ENCODE measurements at places on chromosomes 11 and 22.

DNA sequence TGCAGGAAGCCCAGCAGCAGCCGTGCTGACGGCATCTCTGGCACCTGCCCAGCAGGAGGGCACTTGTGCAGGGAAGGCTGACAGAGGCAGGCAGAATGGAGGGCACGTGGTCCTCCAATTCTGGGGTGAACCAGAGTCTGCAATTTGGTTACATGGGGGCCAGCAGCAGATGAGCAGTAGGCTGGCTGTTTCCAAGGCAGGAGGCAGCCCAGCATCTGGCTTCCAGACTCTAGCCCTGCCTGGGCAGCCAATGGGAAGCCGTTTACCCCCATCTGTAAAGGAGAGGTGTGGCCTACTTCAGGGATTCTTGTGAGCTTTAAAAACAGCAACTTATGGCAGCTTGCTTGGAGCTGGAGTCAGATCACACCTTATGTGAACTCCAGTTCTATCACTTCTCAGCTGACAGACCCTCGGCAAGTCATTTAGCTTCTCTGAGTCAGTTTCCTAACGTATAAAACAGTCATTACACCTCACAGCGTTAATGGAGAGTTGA is 27.9 kb upstream of the RASL10A start:
- no peak for DNase-seq

DNA sequence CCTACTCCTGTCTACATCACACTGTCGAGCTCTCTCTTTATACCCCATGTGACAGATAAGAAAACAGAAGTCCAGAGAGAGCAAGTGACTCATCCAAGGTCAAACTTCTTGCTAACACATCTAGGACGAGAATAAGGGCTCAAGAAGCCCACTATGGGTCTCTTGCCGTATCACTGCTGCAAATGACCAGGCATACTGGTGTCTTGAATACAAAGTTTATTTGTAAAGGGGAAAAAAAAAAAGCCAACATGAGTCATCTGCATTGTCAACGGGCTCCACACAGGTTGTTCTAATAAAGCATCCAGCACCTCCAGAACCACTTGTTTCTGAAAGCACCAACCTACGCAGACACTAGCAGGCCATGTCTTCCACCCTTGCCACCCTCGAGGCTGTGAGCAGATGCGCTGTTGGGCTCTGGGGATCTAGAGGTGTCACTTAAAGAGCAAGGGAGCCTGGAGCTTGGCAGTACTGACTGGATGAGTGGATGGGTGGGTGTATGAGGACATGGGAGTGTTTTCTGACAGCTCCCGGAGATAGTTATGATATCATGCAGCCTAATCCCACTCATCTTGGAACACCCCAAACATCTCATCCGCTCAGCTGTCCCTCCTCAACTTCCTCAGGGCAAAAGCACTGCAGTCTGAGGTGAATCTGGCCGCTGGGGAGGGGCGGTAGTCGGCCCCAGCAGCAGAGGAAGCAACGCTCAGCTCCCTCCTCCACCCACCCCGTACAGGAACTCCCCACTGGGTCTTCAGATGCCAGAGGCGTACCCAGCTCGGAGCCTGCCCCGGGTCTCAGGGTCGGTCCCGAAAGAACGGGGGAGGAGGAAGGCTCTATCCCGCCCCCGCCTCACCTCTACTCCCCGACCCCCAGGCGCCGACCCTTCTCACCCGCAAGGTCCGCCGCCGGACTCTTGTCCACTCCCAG is 1.0 kb downstream of the SMCO4 start:
- no peak for DNase-seq

- DNase-seq = no peak
Measured at GRCh38 chr11:100094121-100094865, 592.8 kb upstream of the ARHGAP42 start.

DNA sequence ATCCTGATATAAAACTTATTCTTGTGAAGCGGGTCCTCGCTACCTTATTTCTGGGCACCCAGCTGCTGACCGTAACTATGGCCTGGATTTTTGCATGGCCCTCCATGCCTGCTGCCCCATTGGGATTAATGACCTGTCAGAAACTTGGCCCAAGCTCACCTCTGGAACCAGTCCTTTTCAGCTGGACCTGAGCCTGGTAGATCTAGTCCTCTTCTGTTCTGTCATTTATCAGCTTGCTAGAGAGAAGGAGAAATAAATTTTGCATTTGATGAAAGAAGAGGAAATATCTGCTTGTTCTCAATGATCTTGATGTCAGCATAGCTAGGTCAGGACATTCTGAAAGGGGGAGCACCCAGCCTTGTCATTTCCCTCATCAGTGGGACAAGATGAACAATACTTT is 387.8 kb upstream of the LARGE1 start:
- DNase-seq = no peak

DNA sequence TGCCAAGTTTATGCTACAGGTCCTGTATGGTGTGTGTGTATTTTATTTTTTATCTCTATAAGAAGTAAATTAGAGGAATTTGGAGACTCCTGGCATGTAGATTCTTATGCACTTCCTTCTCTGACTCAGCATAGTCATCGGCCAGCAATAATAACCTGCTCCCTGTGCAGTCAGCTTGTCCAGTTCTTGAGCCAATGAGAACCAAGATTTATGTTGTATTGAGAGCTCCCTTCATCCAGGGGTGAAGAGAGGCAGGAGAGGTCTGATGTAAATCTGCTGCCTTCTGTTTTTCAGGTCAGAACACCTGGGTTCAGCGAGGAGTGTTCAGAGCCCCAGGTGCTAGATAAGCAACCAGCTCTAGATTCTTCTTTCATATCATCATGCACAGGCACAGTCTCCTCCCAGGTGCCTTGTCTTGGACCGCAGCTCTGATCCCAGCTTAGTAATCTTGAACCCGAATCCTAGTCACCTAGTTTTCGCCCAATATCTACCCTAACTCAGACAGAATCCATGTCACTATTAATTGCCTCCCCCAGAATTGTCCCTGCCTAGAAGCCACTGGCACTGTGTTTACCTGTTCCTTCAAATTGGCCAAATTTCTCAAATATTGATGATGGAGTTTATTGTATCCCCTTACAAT is 328.2 kb upstream of the NCAM1 start:
- DNase-seq = no peak

DNA sequence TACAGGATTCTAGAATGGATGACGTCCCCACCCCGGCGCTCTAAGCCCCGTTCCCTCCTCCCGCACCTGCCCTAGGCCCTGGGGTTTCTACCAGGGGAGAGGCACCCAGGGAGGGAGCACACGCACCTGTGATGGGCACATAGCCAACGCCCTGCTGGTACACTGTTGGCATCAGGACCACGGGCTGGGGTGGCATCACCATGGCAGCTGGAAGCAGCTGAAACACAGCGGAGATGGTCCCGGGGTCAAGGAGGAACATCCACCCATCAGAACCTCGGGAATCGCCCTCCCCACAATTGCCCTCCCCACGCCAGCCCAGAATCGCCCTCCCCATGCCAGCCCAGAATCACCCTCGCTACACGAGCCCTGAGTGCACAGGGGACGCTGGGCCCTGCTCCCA is 23.6 kb downstream of the TOLLIP start:
- no peak for DNase-seq

GRCh38 chr11:126347751-126348668 is 7.5 kb upstream of the ST3GAL4 start:
- no peak for DNase-seq

DNA sequence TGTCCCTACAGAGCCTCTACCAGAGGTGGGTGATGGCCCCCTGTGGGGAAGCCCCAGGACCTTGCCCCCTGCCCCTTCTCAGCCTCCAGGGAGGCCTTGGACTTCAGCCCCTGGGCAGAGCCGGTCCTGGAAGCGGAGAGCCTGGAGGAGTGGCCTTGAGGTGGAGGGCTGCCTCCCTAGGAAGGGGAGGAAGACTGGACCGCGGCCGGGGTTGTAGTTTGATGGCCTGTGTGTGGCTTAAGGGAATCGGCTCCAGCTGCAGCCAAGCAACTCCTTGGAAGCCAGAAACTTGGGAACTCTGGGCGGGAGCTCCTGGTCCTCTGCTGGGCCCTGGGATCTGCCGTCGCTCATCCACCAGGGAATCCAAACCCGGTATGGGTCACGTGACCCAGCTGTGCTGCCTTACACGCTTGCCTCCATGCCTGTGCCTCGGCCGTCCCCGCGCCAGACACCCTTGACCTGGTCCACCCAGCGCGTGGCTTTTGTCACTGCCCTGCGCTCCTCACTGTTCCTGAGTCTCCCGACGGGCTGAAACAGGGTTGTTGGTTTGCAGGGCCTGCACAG is 23.5 kb upstream of the ARHGAP8 start:
- no peak for DNase-seq

GRCh38 chr22:38203855-38204514 is 2.2 kb downstream of the MAFF start:
- DNase-seq = no peak

- no peak for DNase-seq
Measured at GRCh38 chr11:44652901-44653644, 73.7 kb upstream of the TSPAN18 start.

- no peak for DNase-seq
Measured at GRCh38 chr11:18105086-18105801, 638 bp downstream of the SAAL1 start.

GRCh38 chr22:49601614-49602321 is 225.9 kb downstream of the BRD1 start:
- no peak for DNase-seq

- DNase-seq = no peak
Measured at GRCh38 chr22:41274856-41275255, 11.1 kb downstream of the RANGAP1 start.

DNA sequence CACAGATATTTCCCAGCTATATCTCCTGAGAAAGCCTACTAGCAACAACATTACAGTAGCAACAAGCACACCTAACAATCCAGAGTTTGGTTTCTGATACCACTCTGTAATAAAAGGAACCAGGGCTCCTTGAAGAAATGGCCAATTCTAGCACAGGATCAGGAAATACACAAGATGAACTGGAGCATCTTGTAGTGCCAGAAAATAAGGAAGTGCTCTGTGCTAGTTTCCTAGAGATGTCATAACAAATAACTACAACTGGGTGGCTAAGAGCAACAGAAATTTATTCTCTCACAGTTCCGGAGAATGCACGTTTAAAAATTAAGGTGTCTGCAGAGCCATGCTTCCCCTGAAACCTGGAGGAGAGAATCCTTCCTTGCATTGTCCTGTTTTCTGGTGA is 217.8 kb downstream of the KIRREL3 start:
- no peak for DNase-seq

GRCh38 chr11:1571760-1572196 is 293 bp downstream of the DUSP8 start:
- DNase-seq = no peak

- no peak for DNase-seq
Measured at GRCh38 chr11:15963266-15963665, 393.1 kb downstream of the SOX6 start.

- no peak for DNase-seq
Measured at GRCh38 chr11:106172386-106172991, 95.0 kb downstream of the AASDHPPT start.

DNA sequence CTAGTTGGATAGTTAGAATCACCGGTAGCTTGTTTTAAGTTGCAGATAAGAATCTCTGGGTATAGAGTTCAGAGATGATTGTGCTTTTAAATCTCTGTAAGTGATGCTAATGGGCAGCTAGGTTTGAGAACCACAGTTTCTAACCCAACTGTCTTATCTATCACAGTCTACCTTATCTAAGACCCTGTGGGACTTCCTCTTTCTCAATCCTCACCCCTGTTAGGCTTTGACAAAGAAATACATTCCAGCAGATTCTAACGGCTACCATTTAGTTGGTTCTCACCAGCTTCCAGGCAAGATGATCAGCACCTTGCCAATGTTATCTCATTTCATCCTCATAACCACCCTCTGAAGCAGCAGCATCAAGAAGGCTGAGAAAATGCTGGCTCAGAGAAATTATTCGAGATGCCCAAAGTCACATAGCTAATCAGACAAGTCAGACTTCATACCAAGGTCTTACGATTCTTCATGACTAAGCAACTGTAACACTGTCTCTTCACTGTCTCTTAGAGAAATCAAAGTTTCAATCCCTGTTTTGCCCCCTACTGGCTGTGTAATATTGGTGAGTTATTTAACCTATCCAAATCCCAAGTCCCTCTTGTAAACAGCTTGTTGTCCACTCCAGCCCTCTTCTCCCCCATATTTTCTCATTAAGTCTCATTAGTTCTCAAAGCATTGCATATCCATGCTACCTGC is 192.4 kb upstream of the API5 start:
- no peak for DNase-seq

DNA sequence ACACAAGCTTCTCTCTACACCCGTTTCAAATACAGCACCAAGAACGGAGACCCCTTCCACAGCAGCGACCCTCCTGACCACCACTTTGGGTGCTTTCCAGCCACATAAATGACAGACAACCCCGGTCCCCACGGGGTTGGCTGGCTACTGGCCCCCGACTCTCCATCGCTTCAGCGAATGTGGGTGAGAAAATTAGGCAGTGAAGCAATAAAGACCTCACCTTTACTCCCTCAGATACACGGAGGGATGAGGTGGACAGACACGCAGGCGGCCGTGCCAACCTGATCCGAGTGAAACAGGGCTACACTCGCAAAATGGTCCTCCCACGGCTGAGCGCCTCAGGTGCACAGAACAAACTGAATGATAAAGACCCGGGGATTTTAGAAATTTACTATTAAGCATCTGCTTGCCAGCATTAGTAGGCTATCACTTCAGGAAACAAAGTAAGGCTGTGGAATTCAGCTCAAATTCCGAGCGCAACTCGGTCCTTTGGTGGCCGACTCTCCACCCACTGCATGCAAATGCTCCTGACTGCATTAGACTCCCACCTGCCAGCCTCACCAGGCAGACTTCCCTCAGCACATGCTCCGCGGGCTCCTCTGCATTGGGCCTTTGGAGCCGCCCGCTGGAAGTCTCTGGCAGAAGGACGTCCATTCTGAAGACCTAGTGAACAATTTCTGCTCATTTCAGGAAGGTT is 12.8 kb upstream of the EFCAB6 start:
- DNase-seq = no peak

- DNase-seq = no peak
Measured at GRCh38 chr11:7222619-7223018, 29.1 kb upstream of the SYT9 start.

- DNase-seq = no peak
Measured at GRCh38 chr11:103398829-103399228, 289.6 kb downstream of the DYNC2H1 start.

- DNase-seq = peak; percentile 74
Measured at GRCh38 chr22:45200860-45201511, 37.3 kb downstream of the NUP50 start.

DNA sequence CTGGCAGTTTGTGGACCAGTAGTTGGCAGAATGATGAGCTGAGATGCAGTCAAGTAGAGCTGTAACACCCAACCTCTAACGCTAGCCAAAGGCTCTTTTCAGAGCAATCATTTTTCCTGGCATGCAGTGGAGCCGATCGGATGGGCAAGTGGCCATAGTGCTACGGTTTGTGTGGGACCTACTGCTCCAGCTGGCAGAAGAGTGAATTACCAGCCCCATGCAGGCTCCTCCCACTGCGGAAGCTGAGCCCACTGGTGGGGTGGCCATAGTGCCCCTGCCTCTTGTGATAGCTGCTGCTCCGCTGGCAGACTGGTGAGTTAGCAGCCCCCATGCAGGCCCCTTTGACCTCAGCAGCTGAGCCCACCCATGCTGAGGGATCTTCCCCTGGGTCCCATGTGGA is 27.0 kb upstream of the SC5D start:
- no peak for DNase-seq

DNA sequence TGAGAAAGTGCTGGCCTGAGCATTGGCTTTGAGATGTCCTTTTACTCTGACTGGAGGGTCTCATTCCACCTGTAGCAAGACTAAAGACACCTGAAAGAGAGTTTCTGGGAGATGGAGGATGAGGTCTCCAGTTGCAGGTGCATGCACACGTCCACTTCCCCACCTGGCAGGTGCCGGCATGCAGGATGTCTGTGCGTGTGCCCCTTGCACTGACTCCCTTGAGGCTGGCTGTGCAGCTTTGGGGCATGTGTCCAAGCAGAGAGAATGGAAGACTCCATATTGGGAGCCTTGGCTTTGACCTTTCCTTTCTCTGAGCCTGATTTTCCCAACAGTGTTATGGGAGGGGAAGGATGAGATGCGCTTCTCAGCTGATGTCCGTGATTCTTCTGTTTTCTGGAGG is 44.0 kb upstream of the TUB start:
- DNase-seq = no peak
